WERI-Rb-1 (cell line): ENCODE measurements at places on chromosomes 6 and 20.

- DNase-seq, result no peak
Observed at GRCh38 chr6:49225471-49225870, 237.6 kb downstream of the MMUT start.

DNA sequence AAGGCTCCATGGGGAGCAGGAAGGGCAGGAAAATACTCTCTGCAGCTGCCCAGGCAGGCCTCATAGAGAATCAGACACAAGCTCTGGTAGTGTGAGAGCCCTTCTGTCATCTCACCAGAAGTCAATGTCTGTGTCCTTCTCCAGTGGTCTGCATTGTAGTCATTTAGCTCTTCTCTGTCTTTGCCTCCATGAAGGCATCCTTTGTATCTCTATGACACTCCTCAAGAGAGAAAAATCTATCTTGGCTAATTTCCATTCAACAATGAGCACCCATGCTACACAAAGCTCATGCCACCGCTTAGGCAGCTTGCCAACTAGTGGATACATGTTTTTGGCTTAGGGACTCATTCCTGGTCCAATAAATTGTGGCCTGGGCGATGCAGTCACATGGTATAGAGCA lies 92.1 kb downstream of the RNF217 start:
- DNase-seq, result no peak

DNA sequence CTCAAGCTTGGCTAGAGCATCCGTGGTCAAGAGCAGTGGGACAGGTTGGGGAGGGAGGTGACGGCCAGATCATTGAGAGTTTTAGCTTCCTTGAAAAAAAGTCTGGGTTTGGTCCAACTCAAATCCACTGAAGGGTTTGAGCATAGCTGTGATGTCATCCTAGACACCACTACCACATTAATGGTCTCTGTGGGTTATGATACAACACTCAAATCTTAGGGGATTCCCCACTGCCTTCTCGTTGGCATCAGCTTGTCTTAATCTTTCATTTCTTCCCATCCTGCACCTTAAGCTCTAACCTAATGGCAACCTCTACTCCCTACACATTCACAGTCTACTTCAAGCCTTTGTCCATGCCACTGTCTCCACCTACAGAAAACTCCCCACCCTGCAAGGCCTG lies 77.3 kb downstream of the BMP6 start:
- DNase-seq, result no peak

- no peak for DNase-seq
Observed at GRCh38 chr6:3414327-3415081, 42.3 kb downstream of the SLC22A23 start.

DNA sequence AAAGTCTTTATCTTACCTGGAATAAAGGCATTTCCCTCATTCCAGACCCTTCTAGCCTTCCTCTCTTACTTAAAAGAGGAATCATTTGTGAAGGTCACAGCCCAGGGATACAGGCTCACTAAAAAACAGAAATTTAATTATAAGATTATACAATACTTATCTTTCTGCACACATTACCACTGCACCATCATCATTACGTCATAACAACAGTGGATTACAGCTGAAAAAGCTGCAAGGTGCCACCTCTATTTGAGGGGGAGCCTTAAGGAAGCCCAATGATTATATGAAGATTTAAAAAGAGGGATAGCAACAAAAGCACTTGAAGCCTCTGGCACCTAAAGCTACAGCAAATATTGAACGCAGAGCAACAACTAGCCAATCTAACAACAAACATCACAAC lies 452.9 kb upstream of the EYS start:
- no peak for DNase-seq

GRCh38 chr6:25835442-25836283 lies 3.8 kb upstream of the SLC17A1 start:
- peak; percentile 43 for DNase-seq

- no peak for DNase-seq
Observed at GRCh38 chr6:28124971-28125353, 553 bp downstream of the ZSCAN16 start.

GRCh38 chr6:33860706-33861474 lies 57.1 kb upstream of the MLN start:
- DNase-seq, result peak; percentile 86

- DNase-seq, result no peak
Observed at GRCh38 chr6:110355022-110355421, 3.1 kb downstream of the METTL24 start.

DNA sequence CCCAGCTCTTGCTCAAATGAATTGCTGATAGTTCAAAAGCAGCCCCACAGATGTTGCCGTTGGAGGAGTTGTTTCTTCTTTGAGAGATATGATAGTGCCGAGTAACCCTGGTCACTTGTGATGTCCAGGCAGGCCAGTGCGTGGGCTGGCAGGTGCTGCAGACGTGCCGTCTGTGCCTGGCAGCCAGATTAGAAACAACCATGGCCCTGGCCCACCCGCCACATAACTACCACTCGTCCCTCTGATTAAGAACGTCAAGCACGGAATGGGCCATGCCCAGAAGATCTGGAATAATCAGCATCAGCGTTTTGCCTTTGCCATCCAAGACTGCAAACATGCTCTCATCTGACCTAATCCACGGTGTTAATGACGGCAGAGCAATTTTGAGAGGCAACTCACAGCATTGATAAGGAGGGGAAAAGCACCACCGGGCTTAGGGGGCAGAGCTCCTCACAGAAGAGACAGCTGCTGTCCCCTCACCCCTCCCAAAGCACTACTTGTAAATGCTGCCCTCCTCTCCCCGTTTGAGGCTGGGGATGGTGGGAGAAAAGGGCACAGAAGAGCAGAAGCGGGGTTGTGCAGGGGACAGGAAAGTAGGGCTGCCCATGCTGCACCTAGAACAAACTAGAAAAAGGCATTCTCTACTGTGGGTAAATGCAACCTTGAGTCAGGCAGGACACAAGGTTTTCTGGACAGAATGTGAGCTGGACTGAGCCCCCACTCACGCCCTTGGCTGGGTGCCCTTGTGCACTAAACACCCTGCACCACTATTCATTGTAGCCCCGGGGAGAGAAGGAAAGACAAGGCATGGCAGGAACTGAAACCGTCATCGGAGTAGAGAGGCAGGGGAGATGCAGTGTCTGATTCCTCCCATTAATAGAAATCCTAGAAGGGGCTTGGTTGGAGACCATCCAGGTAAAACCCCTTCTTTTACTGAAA lies 5.3 kb upstream of the CPNE5 start:
- no peak for DNase-seq

- DNase-seq, result peak; percentile 65
Observed at GRCh38 chr20:9600562-9600961, 86.2 kb downstream of the LAMP5 start.

DNA sequence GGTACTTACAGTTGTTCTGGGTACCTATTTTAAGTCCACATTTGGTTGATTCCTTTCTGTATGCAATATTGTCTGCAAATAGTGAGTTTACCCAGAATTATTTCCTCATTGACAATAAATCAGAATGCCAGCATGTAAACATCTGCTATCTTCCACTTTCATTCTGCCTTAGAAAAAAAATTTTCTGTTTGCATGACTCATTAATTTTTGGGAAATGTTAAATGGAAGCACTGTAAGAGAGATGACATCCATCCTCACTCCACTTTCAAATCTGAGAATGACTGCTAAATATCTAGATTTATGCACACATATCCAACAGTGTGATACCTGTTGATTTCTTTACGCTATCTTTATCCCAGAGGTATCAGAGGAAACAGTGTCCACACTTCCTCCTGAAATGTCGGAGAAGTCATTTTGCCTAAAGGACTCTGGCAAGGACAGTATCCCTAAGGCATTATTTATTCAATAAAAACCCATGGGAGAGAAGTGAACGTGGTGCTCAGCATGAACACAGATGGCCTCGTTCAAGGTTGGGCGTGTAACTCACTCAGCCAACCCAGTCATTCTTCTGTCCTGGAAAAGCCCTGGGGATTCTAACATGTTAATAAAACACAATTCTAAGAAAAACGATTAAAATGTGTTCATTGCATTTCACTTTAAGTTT lies 780.9 kb downstream of the QKI start:
- DNase-seq, result no peak

GRCh38 chr20:44955270-44955669 lies 4.9 kb downstream of the TOMM34 start:
- no peak for DNase-seq

- no peak for DNase-seq
Observed at GRCh38 chr6:1700278-1700967, 90.7 kb downstream of the FOXC1 start.

GRCh38 chr6:6920114-6920986 lies 187.4 kb upstream of the RREB1 start:
- DNase-seq, result no peak

DNA sequence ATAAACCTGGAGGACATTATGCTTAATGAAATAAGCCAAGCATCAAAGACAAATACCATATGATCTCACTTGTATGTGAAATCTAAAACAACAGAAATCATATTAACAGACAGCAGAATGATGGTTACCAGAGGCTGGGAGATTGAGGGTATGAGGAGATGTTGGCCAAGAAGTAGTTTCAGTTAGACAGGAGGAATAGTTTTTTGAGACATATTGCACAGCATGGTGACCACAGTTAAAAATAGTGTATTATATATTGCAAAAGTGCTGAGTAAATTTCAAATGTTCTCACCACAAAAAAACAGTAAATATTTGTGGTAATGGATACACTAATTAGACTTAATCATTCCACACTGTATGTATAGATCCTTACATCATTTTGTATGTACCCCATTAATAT lies 1.8 kb downstream of the GABRR1 start:
- no peak for DNase-seq

- no peak for DNase-seq
Observed at GRCh38 chr6:68716620-68717019, 81.5 kb downstream of the ADGRB3 start.

DNA sequence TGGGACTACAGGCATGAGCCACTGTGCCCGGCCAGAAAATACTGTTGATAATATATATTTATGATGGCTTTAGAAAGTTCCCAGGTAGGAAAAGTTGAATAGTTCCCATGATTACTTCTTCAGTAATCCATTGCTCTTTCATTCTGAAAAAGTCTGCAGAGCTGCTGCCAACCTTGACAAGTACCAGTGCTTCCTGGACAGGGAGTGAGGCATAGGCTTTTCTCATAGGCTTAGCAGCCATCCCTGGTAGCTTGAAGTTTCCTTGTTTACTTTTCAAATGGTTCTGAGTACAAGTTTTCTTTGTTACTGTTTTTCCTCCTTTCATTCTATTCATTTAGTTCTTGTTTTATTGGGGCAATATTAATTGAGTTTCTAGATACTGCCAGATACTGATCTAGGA lies 7.8 kb downstream of the RWDD1 start:
- no peak for DNase-seq
